ENCODE measurements at places on chromosomes 11 and 22.
A peak's percentile ranks its signal among the peaks of the same experiment; 100 is the strongest.

DNA sequence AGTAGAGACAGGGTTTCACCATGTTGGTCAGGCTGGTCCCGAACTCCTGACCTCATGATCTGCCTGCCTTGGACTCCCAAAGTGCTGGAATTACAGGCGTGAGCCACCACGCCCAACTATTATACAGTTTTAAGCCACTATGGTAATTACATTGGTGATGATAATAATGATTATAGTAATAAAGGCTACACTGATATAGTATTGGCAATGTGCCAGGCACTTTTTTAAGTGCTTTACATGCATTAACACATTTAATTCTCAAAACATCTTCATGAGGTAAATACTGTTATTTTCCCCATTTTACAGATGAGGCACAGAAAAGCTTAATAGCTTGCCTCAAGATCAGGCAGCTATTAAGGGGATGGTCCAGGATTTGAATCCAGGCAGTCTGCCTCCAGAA, 222.5 kb downstream of the SOX6 start:
- DNase-seq: no peak

GRCh38 chr22:22798716-22799115, 88.9 kb upstream of the IGLL5 start:
- no peak for DNase-seq

GRCh38 chr22:45332001-45332400, 22.3 kb downstream of the FAM118A start:
- no peak for DNase-seq

DNA sequence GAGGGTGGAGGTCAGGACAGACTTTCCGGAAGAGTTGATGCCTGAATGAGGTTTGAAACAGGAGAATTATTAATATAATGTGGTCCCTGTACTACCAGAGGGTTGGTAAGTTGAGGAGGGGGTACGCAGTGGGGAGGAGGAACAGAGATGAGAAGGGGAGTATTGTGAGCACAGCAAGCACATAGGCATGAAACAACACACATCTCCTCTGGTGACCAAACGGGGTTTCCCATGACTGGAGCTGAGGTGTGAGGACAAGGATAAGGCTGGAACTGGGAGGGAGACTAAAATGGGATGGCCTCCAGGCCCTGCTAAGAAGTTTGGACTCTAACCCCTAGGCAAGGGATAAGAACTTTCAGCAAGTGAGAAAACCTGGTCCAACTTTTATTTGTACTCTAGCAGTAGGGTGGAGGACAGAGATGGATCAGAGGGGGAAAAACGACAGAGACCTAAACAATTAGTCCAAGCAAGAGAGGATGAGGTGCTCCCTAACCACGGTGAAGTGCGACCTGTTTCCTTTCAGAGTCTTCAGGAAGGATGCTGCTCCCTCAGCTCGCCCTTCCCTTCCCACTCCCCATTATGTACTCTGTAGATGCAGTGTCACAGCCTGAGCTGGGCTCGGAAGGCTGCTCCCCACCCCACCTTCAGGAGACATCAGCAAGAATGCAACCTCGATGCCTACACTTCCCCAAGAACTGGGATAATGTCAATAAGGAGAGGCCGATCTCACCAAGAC, 59.2 kb downstream of the BTG4 start:
- DNase-seq: no peak

GRCh38 chr22:17920145-17920605, 104.2 kb downstream of the MICAL3 start:
- no peak for DNase-seq

- DNase-seq: no peak
Measured at GRCh38 chr11:76648061-76648460, 22.5 kb downstream of the LRRC32 start.

GRCh38 chr11:76424379-76424778, 20.4 kb upstream of the EMSY start:
- DNase-seq: no peak

DNA sequence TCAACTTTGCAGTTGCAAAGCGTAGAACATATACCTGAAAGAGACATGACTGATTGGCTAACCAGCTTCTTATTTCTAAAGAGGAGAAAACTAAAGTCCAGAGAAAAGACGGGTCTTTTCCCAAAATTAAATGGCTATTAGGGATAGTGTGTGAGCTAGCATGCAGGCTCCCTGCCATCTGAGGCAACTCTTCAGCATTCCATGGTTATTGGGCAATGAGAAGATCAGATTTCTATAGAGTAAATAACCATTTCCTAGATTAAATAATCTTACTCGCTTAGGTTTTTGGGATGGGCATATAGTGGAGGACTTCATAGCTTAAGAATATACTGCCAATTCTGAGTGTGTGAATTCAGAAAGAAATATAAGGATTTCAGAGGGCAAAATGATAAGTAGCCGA, 95.0 kb downstream of the PDHX start:
- no peak for DNase-seq

GRCh38 chr11:15288863-15289262, 174.1 kb downstream of the INSC start:
- no peak for DNase-seq

DNA sequence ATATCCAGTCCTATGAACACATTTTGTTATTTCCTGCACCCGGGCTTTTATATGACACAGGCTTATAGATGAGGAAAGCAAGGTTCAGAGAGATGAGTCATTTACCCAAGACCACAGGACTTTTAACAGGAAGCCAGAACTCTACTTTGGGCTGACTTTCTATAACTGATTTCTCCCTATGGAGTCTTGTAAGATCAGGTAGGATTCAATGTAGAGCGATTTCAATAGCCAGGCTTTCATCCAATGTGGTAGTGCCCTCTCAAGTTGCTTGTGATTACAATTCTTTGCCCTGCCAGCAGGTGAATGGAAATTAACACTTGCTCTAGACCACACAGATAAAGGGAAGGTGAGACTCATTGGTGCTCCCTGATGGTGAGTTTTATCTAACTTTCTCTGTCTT, 378.3 kb downstream of the INSC start:
- DNase-seq: no peak

DNA sequence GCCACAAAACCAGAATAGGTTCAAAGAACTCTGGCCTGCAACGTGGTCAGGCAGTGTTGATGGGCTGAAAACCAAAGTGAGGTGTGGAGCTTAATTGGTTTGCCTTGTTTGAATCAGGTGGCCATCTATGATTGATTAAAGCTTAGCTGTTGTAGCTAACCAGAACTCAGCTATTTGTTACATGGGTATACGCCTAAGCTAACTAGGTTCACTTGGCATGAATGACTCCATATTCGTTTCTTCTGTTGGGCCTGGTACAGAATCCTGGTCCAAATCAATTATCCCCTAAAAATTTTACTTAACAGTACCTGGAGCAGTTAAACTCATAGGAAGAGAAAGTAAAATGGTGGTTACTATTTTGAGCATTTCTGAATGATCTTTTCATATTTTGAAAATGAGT, 7.7 kb upstream of the BAIAP2L2 start:
- DNase-seq: no peak

GRCh38 chr11:46259971-46260560, 17.4 kb upstream of the CREB3L1 start:
- no peak for DNase-seq

DNA sequence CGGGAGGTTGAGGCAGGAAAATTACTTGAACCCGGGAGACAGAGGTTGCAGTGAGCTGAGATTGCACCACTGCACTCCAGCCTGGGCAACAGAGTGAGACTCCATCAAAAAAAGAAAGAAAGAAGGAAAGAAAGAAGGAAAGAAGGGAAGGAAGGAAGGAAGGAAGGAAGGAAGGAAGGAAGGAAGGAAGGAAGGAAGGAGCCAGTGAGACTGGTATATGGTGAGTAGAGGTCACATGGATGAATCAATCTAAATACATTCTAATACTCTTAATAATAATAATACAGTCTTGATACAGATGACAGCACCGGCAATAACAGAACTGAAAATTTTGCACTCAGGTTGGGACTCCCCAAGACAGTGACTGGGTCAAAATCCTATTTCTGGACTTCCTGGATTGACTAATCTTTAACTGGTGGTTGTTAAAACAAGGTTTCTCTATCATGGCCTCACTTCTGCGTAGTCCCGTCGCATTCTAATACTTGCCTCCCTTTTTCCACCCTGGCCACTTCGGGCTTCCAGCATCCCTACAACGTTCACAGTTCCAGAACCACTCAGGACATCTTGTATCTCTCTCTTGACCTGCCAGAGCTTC, 53.5 kb upstream of the EIF3M start:
- DNase-seq: no peak

DNA sequence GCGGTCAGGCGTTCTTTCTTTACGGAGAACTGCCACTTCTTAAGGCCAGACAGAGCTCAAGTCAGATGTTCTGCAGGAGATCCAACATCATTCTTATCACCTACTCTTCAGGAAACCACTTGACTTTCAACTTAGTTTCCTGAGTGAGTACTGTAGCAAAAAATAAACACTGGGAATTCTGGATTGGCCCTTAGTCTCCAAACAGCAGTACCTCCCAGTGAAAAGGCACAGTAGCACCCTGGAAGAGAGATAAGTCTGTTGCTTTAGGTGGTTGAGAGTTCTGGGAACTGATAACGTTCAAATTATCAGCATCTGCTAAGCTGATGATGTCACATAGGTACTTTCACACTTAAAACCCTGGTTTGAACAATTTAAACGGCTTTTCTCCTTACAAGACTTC, 971.8 kb upstream of the TENM4 start:
- no peak for DNase-seq

DNA sequence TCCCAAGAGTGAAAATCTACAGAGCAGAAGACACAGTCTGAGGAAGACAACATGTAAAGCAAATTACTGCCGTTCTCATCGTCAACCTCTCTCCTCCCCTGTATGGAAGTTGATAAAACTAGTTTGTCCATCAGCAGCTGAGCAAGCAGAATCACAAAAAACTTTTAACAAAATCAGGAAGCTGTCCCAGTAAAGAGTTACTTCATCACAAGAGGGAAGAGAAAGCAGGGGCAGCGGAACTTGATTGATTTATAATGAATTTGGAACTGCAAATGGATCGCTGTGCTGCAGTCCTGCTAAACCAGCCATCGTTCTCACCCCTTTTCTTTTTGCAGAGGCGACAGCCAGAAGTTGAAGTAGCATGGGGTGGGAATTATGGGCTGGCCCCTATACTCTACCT, 13.7 kb upstream of the UCP3 start:
- DNase-seq: no peak

GRCh38 chr22:42202669-42203068, 67.8 kb downstream of the TCF20 start:
- DNase-seq: no peak

DNA sequence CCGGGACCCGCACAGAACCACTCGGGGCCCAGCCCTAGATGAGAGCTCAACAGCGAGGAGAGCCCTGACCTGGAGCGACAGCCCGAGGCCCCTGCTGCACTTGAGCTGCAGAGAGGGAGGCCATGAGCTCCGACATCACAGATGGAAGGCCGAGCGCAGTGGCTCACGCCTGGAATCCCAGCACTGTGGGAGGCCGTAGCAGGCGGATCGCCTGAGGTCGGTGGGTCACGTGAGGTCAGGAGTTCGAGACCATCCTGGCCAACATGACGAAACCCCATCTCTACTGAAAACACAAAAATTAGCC, 13.8 kb upstream of the BRSK2 start:
- DNase-seq: no peak

DNA sequence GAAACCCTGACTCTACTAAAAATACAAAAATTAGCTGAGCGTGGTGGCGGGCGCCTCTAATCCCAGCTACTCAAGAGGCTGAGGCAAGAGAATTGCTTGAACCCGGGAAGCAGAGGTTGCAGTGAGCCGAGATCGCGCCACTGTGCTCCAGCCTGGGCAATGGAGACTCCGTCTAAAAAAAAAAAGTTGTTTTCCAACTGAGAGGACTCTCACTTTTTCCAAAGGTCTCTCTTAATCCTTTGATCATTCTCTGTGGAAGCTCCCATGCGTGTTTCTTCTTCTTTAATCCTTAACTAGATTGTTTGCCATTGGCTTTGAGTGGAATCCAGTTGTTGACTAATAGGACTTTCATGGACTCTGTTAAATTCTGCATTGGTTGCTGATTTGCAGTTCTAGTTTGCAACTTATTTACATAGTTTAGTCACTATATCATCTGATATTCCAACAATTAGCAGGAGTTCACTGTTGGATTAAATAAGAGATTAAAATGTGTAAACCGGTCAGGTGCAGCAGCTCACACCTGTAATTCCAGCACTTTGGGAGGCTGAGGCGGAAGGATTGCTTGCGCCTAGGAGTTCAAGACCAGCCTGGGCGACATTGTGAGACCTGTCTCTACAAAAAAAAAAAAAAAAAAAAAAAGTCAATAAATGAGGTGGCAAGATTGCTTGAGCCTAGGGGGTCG, 79.7 kb downstream of the C22orf31 start:
- no peak for DNase-seq

DNA sequence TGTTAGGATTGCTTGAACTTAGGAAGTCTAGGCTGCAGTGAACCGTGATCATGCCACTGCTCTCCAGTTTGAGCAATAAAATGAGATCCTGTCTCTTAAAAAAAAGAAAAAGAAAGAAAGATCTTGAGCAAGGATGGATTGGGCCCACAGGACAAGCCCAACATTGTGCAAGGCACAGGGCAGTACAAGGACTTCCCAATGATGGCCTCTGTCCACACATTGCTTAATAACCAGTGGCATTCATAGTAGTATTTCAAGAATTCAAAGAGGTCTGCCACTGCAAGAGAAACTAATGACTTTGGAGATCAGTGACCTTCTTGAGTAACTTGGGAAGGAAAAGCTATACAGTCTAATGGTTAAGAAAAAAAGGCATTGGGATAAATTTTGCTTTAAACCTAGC, 44.6 kb downstream of the SEZ6L start:
- DNase-seq: no peak

GRCh38 chr11:134521001-134521400, 109.0 kb upstream of the B3GAT1 start:
- DNase-seq: peak; percentile 49

DNA sequence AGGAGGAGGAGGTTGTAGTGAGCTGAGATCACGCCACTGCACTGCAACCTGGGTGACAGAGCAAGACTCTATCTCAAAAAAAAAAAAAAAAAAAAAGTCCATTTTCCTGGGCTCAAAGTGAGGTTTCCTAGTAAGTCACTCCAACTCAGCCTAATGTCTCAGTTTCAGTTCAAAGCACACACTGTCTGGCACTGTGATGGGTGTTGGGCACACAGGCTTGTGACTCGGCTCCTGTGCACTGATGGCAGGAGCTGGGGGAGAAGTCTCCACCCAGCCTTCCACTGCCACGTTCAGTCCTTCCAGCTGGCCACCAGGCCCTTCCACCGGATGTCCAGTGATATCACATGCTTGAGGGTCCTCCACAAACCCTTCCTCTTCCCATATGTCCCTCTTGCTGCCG, 186.0 kb downstream of the CEP164 start:
- DNase-seq: no peak

DNA sequence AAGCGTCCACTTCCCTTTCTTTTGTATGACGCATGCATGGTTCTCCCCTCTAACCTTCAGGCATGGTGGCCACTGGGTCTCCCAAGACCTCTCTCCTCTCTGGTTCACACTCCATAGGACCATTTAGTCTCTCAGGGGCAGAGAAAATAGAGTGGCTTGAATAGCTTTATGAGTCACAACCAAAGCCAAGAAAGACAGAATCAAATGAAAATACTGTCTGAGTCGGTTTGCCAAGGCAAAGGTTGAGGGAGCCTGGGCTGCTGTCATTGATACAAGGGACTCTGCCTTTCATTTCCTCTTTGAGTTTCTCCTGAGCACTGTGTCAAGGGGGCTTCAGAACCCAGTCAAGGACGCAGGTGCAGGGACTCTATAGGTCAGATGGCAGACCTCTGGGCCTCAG, 44.2 kb downstream of the TENM4 start:
- no peak for DNase-seq

GRCh38 chr22:26979294-26979693, 321.9 kb downstream of the MIAT start:
- no peak for DNase-seq

- DNase-seq: no peak
Measured at GRCh38 chr11:109298865-109299264, 123.1 kb upstream of the C11orf87 start.
